ENCODE measurements at places on chromosomes 6 and 20. TPM values are rescaled to one million over a fixed set of nuclear protein-coding genes. Genes with fewer than 3 reads are reported as not detected.
A peak's percentile ranks its signal among the peaks of the same experiment; 100 is the strongest.

- DNase-seq, result no peak
These were observed 44.8 kb downstream of the PTPN1 start for GRCh38 chr20:50554694-50555579.

GRCh38 chr6:117264369-117264691, 1.0 kb upstream of the VGLL2 start:
- no peak for DNase-seq

GRCh38 chr6:48037946-48038345, 73.1 kb downstream of the PTCHD4 start:
- no peak for DNase-seq

- no peak for DNase-seq
These were observed 43.3 kb downstream of the LRRC1 start for GRCh38 chr6:53837865-53838769.

DNA sequence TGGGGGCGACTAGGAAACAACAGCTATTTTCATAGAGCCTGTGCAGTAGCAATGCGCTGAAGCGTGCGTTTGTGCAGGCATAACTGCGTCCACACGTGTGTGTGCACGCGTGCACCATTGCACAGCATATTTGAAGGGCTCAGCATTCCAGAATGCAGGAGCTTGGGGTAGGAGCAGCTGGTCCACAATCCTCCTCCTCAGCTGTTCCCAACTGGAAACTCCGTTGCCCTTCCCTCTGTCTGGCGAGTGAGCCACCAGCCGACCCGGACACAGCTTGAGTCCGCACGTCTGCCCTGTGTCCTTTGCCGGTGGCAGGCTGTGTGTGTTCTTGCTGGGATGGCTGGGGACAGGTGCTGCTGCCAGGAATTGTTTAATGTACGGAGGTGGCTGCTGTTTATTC, 110.2 kb downstream of the SASH1 start:
- no peak for DNase-seq

DNA sequence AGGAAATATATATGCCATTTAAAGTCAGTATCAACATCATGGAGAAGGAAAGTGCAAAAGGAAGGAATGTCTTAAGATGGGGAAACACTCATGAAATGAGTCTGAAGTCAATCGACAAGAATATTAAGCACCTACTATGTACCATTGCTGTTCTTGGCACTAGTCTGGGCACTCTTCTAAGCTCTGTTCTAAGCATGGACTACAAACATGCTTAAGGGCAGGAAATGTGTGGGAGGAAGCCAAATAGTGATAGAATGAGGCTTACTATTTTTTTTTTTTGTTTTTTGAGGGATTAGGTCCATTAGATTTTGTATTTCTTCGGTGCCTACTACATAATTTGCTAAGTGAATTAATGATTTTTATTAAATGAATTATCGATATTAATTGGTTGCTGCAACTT, 83.8 kb upstream of the SUPT3H start:
- no peak for DNase-seq

GRCh38 chr20:53578492-53579222, 15.0 kb downstream of the ZNF217 start:
- peak; percentile 85 for DNase-seq

DNA sequence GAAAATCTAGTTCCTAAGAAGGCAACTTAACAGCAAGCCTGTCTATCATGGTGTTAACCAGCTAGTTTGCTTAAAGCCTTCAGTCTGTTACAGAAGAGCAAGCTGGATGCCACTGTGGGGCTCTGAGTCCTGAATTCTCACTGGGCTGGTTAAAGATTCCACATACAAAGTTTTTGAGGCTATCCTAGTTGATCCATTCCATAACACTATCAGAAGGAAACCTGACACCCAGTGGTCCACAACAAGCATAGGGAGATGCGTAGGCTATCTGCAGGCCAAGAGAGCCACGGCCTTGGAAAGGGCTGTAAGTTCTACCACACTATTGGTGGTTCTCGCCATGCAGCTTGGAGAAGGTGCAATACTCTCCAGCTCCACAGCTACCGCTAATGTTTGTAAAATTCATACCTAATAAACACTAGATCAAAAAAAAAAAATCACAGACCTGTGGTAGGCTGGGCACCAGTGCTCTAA, 420 bp upstream of the MCCD1 start:
- DNase-seq, result no peak

GRCh38 chr6:52000064-52000463, 87.3 kb downstream of the PKHD1 start:
- no peak for DNase-seq

DNA sequence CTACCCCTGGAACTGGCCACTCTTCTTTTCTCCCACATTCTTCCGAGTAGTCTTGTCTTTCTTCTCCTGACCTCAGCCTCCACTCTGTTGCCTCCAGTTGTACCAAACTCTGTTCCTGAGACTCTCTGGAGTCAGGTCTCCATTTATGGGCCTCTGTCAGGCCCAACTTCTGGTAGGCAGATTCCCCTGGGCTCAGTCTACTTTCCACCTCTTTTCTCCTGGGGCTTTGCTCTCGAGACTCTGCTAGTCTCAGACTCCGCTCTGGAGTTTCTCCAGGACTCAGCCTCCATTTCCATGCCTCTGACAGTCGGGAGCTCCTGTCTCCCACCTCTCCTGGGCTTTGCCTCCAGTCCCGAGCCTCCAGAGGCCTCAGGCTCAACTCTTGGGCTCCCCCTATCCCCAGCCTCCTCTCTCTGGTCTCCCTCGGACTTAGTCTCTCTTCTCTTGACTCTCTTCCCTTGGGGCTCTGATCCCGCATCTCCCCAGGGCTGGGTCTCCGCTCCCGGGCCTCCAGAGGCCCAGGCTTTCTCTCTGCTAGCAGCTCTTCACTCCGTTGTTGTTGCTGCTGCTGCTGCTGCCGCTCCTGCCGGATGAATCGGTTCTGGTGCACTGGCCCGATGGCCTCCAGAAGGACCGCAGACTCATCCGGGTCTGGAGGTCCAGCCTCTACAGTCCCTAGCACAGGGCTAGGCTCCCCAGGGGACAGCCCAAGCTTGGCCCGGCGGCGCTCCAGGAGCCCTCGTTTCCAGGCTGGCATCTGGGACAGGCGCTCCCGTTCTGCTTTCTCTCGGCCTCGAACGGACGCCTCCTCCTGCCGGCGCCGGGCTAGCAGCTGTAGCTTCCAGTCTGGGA, 1.1 kb downstream of the PPP1R18 start:
- peak; percentile 40 for DNase-seq

DNA sequence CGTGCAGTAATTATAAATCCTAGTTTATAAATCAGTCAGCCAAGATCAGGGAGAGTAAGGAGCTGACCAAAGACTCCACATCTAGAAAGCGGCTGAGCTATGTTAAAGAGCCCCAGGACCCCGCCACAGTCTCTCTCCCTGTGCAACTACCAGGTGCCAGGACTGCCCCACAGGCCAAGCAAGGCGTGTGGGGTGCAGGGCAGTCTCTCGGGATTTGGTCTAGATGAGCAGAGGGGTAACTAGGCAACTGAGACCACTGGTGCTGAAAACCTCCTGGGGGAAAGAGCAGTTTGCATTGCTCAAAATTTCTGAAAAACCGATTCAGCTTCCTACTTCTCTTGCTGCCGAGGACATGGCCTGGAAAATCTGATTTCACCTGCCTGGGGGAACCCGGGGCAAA, 10.4 kb downstream of the PMEPA1 start:
- DNase-seq, result no peak

DNA sequence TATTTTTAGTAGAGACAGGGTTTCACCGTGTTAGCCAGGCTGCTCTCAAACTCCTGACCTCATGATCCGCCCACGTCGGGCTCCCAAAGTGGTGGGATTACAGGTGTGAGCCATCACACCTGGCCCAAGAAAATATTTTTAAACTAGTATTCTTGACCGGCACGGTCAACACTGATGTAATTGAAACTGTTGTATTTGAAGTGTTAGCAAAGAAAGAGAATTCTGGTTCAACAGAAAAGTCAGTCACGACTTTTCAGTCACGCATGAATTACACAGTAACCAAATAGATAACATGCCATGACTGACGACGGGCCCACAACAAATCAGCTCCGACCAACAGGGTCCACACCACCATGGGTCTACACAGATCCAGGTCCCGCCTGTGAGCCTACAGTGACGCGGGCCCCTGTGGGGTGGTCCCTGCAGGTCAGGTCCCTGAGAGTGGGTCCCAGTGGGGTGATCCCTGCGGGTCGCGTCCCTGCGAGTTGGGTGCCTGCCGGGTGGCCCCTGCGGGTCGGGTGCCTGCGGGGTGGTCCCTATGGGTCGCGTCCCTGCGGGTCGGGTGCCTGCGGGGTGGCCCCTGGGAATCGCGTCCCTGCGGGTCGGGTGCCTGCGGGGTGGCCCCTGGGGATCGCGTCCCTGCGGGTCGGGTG, 1.0 kb downstream of the GMEB2 start:
- no peak for DNase-seq

DNA sequence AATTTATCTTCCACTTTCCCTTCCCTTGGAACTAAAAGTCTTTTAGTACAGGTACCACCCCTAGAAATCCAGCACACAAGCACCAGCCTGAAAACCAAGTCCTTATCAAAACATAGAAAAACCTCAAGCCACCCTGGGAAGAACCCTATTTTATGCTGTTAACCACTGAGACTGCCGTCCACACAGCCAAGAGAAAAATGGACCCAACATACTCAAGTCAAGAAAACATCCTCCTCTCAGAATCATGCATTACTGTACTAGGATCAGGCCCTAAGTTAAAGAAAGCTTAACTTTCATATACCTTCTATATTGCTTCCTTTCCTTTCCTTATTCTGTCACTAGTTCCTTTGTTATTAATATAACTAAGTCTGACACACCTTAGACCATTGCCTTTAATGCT, 16.9 kb upstream of the GOPC start:
- no peak for DNase-seq

DNA sequence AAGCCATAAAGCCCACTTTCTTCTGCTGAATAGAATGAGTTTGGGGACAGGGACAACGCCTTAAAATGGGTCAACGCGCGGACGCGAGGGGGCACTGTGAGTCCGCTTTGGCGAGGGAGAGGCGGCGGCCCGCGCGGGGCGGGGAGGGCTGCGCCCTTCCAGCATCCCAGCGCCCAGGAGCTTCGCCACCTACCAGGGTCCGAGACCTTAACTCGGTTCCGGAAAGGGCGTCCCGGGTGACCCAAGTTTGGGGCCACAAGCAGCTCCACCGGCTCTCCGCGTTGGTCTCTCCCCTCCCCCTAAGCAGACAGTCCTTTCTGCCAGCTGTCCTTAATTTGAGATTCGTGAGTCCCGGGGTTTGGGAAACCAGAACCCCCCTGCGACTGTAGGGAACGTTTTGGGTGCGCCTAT, 1.8 kb upstream of the SAMD5 start:
- peak; percentile 79 for DNase-seq

GRCh38 chr6:3569816-3570215, 113.0 kb upstream of the SLC22A23 start:
- DNase-seq, result no peak

DNA sequence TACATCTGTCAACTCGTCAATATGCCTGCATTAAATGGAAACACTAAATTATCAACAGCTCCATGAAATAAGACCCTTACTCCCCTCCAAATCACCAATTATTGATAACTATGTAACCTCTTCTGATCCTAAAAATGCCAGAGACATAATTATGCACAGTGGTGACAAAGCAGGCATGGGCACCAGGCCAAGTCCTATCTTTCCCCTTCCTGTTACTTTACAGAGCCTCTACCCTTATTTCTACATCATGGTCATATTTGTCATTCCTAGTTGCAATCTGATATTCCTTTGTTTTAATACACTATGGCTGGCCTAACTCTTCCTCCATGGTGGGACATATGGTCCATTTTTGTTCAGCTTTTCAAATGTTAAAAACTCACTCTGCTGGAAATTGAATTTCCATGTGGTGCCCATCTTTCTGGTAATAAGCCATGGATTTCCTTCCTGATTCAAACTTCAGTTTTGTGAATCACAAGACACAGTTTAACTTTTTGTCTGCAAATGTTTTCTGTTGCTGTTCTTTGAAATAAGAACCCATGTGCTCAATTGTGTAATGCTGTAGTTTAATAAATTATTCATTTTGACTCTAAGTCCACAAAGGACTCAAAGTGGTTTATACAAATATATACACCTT, 41.8 kb upstream of the ARFGEF2 start:
- DNase-seq, result no peak

- no peak for DNase-seq
These were observed 7.8 kb upstream of the C2 start for GRCh38 chr6:31919624-31920303.

DNA sequence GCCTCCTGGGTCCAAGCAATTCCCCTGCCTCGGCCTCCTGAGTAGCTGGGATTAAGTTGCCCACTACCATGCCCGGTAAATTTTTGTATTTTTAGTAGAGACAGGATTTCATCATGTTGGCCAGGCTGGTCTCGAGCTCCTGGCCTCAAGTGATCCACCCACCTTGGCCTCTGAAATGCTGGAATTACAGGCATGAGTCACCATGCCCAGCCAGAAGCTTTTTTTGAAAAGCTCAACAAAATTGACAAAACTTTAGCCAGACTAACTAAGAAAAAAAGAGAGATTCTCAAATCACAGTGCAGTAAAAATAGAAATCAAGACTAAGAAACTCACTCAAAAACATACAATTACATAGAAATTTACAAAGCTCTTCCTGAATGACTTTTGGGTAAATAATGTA, 420.6 kb downstream of the COL12A1 start:
- no peak for DNase-seq

DNA sequence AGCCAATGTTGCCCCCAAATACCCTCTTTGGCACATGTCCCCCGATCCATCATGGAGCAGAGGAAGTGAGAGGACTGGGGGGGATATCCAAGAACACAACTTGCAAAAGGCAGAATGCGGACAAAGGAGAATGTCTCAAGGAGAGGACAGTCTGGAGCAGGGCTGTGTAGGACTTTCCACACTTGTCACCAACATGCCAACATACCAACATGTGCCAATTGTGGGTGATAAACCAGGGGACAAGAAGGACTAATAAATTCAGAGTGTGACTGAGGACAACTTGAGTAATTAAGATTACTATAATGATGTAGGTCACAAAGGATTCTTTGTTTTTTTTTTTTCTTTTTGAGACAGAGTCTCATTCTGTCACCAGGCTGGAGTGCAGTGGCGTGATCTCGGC, 8.8 kb downstream of the SLC26A8 start:
- DNase-seq, result no peak

DNA sequence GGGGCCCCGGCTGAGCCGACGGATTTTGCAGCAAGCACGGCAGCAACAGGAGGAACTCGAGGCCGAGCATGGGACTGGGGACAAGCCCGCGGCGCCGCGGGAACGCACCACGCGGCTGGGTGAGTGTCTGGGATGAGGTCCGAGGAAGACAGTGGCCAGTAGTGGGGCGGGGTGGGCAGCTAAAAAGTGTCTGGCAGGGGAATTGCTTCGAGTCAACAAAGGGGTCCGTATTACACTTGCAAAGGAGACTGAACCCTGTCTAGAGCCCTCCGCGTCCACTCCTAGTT, 356 bp downstream of the BYSL start:
- DNase-seq, result no peak

The DDX39B gene
- 180 TPM for total RNA-seq

The PRL gene
- total RNA-seq, result not detected

The FKBP1C gene
- 2.1 TPM for total RNA-seq

The ADGRG6 gene
- total RNA-seq, result 3.2 TPM

The HTR1B gene
- total RNA-seq, result not detected

The SERPINB1 gene
- total RNA-seq, result 18.8 TPM

The PKIB gene
- not detected for total RNA-seq

The XKR7 gene
- not detected for total RNA-seq

The PDE7B gene
- total RNA-seq, result 4.3 TPM

The HSPA12B gene
- 11.0 TPM for total RNA-seq
